ENCODE measurements at places on chromosomes 1 and 21.

DNA sequence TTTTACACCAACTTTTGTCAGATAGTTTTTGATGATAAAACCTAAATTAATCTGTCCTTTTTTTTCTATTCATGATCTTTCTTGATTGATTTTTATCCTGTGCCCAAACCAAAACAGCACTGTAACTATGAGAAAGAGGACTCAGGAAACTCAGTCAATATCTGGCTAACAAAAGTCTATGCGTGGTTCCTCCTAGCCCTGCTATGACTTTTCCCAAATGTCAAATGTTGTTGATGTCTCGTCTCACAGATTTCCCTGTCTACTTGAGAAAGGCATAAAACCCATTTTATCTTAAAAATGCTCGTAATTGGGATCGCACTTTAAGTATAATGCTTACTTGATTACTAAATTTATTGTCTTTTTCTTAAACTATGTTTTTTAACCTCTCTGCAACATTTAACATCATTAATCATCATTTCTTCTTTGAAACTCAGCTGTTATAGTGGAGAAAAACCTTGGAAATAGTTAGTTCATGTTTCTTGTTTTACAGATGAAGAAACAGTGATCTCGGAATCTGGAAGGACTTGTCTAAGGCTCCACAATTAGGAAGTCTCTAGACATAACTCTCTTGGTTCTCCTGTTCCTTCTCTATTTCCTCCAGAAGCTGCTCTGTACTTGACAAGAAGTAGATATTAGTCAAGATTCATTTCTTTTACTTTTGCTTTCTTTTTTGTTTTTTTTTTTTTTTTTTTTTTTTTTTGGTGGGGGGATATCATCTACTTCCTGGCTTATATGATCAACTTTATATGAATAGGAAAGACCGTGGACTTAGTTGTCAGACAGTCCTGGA, 26.2 kb upstream of the PTPRC start:
- no peak for DNase-seq

DNA sequence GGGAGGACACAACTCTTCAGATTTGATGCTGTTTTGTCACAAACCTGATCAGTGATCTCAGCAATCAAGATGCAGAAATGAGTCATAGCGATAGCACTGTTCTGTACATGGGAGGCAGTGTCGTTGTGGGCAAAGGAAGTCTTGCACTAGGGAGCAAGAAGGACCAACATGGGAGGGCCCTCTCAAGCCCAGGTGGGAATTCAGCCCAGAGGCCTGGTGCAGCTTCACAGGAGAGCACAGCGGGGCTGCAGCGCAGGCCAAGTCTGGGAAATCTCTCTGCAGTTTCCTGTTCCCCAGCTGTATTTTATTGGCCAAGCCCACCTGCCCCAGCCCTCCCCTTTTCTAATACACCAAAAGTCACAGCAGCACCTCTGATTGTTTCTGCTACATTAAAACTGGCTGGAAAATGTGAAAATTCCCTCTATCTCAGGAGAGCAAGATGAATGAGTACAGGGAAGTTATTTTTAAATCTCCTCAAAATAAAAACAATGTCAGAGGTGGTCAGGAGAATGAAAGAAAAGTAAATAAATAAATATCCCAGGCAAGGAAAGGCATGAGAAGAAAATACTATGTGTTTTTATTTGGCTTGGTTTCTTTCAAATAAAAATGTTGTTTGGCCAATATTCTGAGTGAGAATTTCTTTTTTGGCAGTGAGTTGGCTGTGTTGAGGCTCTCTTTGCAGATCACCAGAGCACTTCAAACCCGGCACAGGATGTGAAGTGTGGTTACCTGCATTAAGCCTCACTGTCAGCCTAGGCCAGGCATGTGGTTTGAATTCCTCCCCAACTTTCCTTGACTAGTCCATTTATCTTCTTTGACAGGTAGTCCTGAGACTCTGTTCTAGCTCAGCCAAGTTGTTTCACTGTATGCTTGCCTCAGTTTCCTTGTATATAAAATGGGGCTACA, 422.1 kb downstream of the PLPP3 start:
- no peak for DNase-seq

DNA sequence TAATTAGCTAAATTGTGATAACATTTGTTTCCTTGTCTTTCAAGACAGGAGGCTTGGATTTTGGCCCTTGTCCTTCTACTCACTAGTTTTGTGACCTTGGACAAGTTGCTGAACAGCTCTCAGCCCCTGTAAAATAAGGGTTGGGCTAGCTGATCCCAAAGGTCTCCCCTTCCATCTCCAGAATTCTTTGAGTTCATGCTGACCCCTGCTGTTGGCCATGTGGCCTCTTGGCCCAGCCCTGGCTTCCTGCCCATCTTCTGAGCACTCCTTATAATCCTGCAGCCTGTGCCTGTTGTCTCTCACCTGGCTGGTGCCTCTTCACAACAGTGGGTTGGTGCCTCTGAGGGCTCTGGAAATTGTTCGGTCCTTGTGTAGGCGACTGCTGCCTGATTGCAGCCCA, 10.1 kb downstream of the PTGFRN start:
- DNase-seq, result no peak

DNA sequence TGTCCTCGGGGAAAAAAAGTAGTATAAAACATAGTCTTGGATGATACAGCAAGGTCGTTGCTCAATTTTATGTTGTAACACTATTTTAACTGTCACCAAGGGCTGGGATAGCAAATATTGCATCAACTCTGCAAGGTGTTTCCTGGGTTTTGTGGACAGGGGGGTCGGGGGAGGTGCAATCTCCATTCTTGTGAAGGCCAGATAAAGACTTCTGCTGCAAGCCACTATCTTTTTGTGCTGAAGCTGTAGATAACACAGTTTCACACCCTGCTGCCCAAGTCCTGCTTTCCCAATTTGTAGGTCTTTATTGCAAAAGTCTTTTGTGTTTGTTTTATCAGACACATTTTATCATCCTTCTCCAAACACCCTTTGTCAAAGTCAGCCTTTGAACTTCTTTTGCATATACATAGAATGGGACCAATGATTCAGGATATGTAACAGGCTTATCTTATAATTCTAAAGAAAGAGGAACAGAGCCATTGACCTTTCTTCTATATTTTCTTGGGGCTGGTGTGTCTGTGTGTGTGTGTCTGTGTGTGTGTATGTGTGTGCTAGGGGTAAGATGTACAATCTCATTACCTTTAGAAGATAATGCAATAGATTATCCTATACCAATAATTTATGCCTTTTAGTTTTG, 140.6 kb downstream of the RUNX1 start:
- peak; percentile 35 for DNase-seq

DNA sequence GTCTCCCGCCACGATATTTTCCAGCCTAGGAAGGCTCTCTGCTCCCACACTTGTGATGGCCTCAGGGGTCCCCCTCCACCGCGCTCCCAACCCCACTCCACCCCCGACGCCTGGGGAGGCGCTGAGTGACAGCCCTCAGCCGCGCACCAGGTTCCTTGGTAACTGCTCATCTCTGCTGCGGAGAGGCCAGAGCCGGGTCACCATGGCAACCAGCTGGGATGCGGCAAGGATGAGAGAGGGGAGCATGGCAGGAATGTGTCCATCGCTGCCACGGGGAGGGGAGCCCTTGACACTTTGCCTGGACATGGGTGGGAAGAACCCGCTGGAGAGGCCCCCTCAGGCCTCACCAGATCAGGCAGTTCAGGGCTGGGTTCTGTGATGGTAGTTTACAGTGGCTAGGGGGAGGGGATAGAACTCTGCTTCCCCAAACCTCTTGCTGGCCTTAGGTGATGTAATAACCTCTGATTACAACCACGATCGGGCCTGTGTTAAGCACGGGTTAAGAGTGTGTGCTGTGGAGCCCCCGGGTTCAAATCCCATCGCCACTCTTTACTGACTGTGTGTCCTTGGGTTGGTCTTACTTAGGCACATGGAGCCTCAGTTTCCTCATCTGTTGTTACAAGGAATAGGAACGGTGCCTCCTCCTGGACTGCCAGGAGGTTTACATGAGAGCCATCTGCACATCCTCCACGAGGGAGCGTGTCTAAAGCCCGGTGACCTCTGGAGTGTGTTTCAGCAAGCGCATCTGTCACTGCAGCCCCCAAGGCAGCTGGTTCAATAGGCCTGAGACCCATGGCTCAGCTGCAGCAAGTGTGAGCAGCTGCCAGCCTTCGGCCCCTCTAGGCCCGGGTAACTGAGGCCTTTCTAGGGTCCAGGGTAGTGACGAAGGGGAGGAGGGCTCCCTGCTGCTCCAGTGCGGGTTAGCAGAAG, 6.3 kb downstream of the KIF17 start:
- DNase-seq, result no peak

- DNase-seq, result no peak
These were observed 35.6 kb downstream of the DHCR24 start for GRCh38 chr1:54851406-54851805.

- DNase-seq, result no peak
These were observed 223.8 kb downstream of the PTPRU start for GRCh38 chr1:29460041-29460610.

DNA sequence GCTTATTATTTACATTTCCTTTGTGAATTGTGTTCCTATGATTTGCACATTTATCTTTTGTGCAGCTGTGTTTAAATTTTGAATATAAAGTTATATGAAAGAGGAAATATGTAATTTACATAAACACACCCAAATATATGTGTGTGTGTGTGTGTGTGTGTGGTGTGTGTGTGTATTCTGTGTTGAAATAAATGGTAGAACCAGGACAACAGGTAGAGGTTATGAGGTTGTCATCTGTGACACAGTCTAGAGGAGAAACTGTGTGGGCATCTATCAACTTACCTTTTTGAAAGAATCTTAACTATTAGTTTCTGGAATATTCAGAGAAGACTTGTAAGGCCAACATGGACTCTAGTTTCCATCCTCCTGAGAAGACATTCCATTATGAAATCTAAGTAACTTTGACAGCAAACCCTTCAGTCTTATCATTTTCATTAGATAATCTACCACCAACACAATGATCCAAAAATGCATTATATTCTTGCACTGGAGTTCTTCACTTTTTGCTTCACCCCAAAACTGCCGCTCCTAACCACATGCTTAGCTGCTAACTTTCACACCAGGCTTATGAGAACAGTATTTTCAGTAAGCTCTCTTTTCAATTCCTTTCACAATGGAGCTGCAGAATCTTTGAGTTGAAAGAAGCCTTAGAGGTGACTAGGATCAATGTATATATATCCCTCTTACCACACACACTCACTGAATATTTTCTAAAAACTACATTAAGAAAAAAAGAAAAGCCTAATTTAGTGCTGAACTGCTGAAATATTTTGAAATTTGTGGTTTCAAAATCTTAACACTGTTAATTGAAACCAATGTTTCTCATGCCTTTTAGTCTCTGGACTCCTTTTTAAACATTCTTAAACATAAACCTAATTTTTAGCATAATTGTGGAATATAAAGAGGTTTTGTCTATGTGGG, 21.8 kb downstream of the PTPRC start:
- DNase-seq, result no peak

DNA sequence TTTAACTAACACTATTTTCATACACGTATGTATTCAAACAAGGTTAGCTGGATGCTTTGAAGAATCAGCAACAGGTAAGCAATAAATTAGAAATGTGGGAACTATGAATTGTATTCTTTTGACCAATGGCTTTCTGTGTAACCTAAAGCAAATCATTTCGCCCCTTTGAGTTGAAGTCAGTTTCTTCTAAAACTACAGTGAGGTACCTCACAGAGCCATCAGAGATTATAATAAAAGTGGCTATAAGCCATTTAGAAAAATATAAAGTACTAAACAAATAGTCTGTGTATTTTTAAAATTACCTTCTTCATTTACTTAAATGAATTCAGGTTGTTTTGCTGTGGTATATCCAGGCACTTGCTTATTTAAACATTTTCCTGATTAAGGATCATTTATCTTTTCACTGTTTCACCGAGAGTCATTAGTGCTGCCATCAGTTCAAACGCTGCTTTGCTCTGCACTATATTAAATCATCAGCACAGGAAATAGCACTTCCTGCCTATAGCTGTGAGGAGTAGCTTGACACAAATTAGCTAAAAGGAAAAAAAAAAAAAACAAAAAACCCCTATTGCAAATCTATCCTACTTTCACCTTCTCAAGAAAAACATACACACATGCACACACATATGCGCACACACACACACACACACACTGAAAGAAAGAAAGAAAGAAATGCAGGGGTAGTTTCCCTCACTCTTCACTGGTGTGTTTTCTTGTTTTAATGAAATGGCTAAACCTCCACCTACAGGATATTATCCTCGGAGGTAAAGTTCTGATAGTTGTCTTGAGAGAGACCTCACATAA, 39.8 kb upstream of the C1orf105 start:
- no peak for DNase-seq

DNA sequence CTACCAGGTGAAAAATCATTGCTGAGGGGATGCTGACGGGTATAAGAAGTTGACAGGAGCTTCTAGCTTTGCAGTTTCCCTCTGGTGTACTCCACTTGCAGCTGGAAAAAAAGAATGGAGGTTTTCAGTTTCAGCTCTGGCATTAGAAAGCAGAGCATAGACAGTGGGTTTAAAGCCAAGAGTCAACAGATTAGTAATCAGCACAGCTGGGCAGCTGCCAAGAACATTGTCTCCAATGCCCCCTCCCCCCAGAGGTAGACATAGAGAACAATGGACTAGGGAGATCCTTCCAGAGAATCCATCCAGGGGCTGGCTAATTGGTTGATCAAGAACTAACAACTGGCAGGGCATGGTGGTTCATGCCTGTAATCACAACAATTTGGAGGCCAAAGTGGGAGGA, 10.1 kb upstream of the ZBTB8B start:
- no peak for DNase-seq

DNA sequence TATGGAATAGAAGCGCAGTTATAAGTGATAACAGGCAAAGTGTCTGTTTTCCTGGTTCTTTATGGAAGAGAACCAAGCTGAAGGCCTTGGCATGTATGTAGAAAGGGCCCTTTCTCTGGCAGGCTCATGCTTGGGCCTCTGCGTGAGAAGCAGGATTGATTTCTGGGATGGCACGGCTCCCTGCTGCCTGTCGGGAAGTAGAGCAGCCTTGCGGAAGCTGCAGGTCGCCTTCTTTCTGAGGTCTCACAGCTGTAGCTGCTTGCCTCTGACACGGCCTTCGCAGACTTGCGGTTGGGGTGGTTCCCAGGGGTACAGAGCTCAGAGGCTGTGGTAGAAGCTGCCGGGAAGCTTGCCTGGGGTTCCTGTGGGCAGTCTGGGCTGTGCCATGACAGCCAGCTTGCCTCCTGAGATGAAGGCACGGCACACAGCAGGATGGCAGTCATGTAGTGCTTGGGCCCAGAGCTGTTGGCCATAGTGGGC, 39.4 kb downstream of the TRAPPC10 start:
- DNase-seq, result no peak

DNA sequence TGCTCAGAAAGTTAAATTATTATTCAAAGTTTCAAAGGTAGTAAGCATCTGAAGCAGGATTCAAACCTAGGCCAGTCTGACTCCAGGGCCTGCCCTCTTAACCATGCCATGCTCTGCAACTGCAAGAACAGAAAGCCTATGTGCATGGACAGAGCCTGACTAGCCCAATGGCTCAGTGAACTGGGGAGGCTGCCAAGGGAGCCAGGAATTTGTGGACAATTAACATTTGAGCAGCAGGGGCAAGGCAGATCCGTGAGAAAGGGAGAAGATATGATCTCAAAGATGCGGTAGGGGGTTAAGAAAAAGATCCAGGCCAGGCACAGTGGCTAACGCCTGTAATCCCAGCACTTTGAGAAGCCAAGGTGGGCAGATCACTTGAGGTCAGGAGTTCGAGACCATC, 6.5 kb upstream of the ATP1A4 start:
- DNase-seq, result no peak
